ENCODE measurements at places on chromosomes 1 and 21.

- DNase-seq = no peak
These were observed 43.8 kb upstream of the MACF1 start for GRCh38 chr1:39160703-39161102.

DNA sequence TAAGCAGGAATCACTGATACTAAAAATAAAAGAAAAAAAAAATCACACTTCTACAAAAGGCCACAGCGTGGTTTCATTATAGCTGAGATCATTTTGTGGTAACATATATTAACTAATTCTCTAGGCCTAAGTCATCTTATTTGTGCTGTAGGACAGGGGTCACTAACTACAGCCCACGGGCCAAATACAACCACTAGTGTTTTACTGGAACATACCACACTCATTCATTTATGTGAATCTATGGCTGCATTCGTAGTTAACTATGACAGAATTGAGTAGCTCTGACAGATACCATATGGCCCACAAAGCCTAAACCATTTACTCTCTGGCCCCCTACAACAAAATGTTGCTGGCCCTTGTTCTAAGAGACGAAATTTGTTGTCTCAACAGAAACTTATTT, 224.4 kb downstream of the VAV3 start:
- DNase-seq = no peak

GRCh38 chr1:21691739-21692138, 22.6 kb upstream of the RAP1GAP start:
- DNase-seq = no peak

DNA sequence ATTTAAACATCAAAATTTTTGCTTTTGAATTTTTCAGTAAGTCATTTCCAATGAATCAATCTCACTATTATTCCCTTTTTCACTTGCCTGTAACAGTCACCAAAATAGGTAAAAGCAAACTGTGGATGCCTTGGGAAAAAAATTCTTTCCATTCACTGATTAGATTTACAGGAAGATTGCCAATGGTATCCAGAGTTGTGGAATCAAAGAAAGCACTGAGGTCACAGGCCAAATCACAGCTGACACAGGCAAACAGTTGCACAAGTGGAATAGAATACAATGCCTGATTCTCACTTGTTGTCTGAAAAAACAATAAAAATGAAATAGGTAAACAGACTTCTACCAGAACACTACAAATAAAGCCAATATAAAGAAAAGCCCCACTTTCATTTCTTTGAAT, 48.4 kb downstream of the LTN1 start:
- DNase-seq = no peak

DNA sequence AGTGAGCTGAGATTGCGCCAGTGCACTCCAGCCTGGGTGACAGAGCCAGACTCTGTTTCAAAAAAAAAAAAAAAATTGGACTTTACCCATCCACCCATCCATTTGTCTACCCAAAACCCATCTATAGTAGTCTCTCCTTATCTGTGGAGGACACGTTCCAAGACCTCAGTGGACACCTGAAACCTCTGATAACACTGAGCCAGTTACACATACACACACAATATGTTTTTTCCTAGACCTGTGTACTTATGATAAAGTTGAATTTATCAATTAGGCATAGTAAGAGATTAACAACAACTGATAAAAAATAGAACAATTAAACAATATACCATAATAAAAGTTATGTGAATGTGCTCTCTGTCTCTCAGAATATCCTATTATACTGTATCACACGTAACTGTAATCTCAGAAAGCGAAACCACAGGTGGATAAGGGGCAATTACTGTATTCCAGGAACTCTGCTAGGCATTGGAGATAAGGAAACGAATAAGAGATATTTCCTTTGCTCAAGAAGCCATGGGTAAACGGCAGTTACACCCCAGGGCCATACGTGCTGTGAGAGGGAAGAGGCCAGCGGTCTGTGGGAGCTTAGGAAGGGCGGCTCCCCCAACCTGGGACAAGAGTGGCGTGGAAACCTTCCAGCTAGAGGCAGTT, 84.2 kb upstream of the DISP3 start:
- DNase-seq = no peak

All from ecto neural progenitor cell (in vitro differentiated cells).